ENCODE measurements at places on chromosomes 3 and 15. TPM values are rescaled to one million over a fixed set of nuclear protein-coding genes. Genes with fewer than 3 reads are reported as not detected.

STRA6 gene
- total RNA-seq = not detected

POLQ gene
- total RNA-seq = 0.71 TPM

ABHD17C gene
- total RNA-seq = 2.3 TPM

SLC35A5 gene
- 16.4 TPM for total RNA-seq

DNA sequence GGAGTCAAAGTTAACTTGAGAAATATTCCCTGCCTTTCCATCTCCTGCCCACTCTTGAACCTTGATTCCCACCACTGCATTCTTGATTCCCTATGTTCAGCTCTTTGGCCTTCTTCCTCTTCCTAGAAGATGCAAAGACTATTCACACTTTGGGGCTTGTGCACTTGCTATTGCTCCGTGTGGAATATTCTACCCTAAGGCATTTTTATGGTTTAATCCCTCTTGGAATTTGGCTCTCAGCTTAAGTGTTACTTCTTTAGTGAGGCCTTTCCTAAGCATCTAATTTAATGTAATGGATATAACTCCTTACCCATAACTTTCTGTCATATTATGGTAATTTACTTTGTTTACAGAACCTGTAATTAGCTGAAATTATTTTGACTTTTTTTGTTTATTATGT, 318.9 kb upstream of the COL8A1 start:
- DNase-seq = no peak

DNA sequence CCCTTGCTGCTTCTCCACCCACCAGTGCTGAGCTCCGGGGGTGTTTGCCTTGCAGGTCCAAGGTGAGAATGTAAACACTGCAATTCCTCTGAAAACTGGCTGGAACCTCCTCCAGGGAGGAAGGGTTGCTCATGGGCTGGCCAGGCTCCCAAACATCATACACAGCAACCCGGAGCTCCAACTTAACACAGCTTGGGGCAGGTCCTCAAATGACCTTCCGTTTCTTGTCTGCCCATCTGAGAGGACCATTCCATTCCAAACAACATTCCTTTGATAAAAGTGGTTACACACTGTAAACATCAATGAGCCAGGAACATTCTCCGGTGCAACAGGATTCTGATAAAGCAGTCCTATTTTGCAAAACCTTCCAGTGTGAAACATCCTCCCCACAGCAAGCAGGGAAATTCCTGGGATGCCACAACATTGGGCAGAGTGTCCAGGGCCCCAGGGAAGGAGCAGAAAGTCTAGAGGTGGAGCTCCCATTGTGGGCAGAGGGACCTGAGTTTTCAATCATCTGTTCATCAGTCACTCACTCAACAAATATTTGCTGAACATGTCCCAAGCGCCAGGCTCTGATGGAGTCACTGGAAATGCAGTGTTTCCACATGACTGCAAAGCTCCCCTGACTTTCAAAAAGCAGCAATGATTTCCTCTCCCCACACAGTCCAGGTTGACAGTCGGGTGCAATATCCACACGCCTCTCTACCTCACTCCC, 7.3 kb upstream of the HEG1 start:
- DNase-seq = no peak

DNA sequence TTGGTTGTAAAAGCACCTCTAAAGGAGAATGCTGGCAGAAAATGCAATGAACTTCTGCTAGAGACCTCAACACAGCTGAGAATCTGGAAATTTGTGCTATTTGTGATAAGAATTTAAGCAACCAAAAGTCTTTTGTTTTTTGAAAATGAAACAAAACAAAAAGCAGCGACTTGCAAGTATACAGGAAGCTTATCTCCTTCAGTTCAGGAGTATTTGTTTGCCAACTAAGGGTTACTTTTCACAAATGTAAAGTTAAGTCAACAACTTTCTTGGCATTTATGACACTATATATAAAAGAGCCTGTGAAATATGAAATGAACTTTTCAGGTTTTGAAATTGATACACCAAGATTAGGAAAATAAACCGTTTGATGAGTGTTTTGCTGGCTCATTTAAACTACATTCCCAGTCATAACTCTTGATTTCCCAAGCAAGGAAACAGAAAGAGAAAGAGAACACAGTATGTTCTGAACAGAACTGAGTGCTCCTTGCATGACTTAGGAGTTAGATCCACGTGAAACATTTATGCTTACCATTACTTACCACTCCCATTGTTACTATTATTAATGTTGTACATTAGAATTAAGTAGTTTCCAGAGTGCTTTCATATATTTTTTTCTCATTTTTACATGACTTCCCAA, 92.3 kb upstream of the COL8A1 start:
- no peak for DNase-seq

GRCh38 chr15:57565311-57565710, 26.4 kb upstream of the MYZAP start:
- DNase-seq = no peak

GRCh38 chr15:81480645-81481053, 106.6 kb upstream of the TMC3 start:
- DNase-seq = no peak

DNA sequence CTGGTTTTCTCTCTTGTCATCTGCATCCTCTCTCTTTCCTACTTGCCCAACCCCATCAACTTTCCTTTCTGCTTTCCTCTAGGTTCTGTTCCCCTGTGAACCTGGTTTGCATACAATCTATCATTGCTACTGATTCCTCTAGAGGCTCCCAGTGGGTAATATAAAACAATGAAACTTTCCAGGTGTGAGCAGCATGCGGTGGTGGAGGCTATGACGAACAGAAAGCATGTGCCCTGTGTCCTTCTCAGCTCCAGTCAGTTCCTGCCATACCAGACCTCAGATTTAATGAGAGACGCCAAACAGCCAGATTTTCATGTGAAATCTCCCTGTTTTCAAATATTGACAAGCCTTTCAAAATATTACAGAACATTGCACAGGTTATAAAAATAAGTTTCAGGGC, 3.5 kb upstream of the ACAP2 start:
- DNase-seq = no peak

- no peak for DNase-seq
These were observed 90.2 kb upstream of the SLC4A7 start for GRCh38 chr3:27574438-27574795.

DNA sequence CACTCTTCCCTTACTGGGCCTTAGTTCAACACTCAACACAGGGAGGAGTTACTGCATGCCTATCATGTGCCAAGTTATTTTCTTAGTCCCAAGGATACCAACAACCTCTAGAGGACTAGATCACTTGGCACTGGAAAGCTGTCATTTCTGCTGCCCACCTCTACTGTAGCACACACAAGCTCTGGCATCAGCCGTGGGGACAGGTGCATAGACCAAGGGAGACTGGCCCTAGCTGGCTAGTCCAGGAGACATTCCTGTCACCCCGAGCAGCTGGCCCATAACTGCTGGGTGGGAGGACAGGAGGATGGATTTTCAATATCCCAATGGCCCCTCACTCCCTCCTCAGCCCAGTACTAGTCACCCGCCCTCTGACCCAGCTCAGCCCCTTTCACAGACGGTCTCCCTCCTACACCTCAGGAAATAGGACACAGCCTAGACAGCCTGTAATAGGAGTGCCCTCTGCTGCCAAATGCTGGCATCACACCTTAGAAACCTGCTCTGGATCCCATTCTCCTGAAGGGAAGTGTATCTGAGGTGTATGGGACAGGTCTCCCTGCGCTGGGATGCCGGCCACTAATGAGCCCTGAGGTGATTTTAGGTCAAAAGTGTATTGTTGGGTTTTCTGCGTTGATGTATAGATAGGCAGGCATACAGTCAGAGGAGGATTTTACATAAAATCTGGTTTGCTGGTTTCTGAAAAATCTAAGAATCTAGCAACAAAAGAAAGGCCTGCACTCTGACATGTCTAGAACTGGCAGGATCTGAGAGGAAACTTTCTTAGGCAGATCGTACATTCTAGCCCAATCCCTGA, 3.4 kb upstream of the DZIP1L start:
- DNase-seq = peak; percentile 84

DNA sequence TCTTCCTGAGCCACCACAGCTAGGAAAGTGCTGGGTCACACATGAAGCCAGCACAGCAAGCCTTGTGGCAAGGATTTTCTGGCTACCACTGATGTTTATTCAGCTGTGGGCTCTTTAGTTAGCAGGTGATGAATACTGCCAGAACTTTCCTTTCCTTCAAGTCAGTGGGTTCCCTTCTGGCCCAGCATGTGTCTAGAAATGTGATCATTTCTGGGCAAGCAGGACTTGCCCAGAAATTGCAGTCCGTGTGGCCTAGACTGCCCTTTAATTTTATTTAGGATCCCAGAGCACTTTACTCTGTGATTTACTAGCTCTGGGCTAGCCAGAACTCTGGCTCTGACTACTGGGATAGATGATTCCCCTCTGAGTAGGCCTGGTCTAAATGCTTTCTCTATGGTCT, 397.5 kb downstream of the ZIC4 start:
- no peak for DNase-seq

GRCh38 chr15:64485796-64486195, 25.4 kb downstream of the ZNF609 start:
- DNase-seq = no peak

GRCh38 chr3:184015381-184016019, 2.2 kb downstream of the ABCC5 start:
- DNase-seq = no peak

GRCh38 chr3:159813822-159814531, 174.7 kb upstream of the IL12A start:
- DNase-seq = no peak

DNA sequence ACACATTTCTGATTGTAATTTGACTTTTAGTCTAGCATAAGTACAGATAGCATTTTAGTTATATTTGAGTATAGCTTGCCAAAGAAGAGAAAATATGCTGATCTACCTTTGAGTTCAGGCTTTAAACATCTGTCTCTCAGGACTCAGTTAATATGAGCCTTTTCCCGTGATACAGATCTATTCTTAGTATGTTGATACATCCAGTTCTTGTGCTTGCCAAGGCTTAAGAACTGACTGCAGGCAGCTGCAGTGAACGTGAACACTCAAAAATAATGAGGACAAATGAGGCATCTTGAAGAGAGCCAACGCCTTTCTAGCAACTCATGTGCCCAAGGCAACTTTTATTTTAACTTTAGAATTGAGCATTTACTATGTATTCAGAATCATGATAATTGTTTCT, 325.5 kb downstream of the SI start:
- DNase-seq = no peak

DNA sequence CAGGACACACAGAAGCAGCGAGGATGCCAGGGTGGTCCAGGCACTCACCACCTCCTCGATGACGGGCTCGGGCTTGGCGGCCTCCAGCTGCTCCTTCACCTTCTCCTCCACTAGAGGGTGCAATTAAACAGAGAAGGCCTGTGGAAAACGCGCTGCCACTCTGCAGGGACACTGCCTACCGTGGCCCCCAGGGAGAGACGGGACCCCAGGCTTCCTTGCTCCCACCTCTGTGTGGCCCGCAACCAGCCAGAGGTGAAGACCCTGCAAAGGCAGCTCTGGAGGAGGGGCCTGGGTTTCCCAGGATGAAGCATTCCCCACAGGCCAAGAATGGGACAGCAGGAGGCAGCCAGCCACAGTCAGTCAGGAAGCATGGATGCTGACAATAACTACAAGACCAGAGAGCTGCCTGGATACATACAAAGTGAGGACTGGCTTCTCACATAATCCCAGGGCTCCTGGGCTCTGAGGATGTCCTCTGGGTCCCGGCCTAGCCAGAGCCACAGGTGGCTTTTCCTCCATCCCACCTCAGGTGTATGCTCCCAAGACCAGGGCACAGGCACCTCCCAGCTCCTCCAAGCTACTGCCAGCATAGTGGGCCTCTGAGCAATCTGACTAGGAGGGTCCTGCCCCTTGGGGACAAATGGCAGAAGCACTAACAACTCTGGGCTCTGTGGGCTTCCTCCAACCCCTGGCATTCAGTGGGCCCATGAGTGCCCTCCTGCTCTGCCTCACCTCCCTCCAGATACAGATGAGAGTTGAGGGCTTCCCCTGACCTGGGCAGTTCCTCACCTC, 46.2 kb downstream of the PTH1R start:
- DNase-seq = peak; percentile 64

- no peak for DNase-seq
These were observed 553.6 kb upstream of the NECTIN3 start for GRCh38 chr3:110518031-110518430.

- no peak for DNase-seq
These were observed 157.4 kb upstream of the AGTR1 start for GRCh38 chr3:148540266-148540665.

- DNase-seq = no peak
These were observed 82.0 kb upstream of the MYRIP start for GRCh38 chr3:39727415-39727814.

- DNase-seq = no peak
These were observed 59.4 kb downstream of the MECOM start for GRCh38 chr3:169604118-169604517.

DNA sequence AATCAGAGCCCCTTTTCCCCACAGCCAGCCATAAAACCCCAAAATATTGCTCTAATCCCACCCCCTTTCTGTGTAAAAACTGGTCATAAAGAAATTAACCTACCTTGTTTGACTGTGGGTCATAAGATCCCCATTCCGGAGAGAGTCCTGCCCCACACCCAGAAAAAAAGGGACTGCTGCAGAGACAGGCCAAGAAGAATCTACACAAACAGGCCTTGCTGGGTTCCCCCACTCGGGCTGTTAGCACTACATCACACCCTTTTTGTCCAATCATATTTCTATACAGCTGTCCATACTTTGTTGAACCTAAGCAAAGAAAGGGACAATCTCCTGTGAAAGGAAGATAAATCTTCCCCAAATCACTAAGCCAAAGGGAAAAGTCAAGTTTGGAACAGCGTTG, 84.4 kb upstream of the MFGE8 start:
- no peak for DNase-seq

GRCh38 chr3:126649556-126650092, 5.3 kb downstream of the TXNRD3 start:
- no peak for DNase-seq

GRCh38 chr3:188829130-188829529, 342.6 kb upstream of the TPRG1 start:
- DNase-seq = no peak

All from sigmoid colon (tissue), 7 donors.